ENCODE measurements at places on chromosomes 7 and 10. TPM values are rescaled to one million over a fixed set of nuclear protein-coding genes. Genes with fewer than 3 reads are reported as not detected.

CNTNAP2 gene
- 0.81 TPM for total RNA-seq

ZC3HAV1L gene
- 22.8 TPM for total RNA-seq

PLXDC2 gene
- total RNA-seq: 30.4 TPM

MCU gene
- 29.3 TPM for total RNA-seq

Data from mesangial cell (primary cell).